NCI-H187 treated with DMSO at 0.1 percent for 48 hours (cell line): ENCODE measurements at places on chromosomes 1 and 21.

DNA sequence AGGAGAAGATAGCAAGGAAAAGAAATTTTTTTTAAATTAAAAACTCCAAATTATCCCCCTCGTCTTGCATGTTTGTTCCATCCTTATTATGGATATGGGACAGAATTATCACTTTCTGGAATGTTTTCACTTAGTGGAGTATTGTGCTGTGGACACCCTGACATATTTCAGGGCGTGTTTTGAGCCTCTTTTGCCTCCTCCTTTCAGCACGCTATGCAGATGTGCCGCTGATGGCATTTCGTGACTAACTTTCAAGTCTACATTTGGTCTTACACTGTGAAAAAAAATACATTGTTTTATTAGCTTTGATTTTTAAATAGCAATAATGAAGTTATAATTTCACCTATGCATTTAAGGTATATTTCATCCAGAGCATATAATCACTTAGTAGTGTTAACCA lies 738.7 kb downstream of the LTN1 start:
- DNase-seq, result no peak

- DNase-seq, result peak; percentile 10
Observed at GRCh38 chr1:209248649-209249279, 334.8 kb upstream of the CAMK1G start.

DNA sequence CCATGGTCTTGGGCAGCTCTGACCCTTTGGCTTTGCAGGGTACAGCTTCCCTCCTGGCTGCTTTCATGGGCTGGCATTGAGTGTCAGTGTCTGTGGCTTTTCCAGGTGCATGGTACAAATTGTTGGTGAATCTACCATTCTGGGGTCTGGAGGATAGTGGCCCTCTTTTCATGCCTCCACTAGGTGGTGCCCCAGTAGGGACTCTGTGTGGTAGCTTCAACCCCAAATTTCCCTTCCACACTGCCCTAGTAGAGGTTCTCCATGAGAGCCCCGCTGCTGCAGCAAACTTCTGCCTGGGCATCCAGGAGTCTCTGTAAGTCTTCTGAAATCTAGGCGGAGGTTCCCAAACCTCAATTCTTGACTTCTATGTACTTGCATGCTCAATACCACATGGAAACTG lies 494.5 kb upstream of the LRRC7 start:
- no peak for DNase-seq

DNA sequence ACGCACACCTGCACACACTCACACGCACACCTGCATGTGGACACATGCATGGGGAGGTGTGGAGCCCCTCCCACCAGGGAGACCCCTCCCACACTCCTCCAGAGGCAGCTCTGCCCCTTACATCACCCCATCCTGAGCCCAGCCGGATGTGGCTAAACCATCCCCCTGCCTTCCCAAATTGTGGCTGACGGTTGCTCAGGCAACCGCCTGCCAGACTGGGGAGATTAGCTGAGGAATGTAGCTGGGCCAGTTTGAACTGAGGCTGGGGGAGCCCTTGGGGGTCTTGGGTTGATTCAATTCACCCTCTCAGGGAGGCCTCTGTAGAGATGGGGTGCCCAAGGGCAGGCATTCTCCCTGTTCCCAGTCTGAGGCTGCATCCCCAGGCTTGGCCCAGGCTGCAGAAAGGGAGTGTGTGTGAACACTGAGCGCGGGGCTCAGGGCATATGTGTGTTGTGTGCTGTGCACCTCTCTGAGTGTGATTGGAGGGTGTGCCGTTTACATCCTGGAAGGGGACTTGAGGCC lies 12.9 kb downstream of the PTPRU start:
- DNase-seq, result no peak

DNA sequence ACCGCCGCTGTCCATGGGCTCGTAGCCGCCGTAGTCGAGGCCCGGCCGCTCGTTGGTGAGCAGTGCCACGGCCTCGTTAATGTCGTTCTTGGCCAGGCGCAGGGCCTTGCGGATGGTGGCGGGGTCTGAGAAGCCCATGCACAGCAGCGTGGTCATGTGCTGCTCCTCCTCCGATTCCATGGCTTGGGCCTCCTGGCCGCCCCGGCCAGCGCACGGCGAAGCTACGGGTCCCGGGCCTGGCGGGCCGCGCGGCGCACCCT lies 300 bp downstream of the USP24 start:
- no peak for DNase-seq

- no peak for DNase-seq
Observed at GRCh38 chr1:9444532-9444931, 94.7 kb upstream of the SLC25A33 start.

GRCh38 chr1:178941849-178942248 lies 71.0 kb upstream of the ANGPTL1 start:
- no peak for DNase-seq

DNA sequence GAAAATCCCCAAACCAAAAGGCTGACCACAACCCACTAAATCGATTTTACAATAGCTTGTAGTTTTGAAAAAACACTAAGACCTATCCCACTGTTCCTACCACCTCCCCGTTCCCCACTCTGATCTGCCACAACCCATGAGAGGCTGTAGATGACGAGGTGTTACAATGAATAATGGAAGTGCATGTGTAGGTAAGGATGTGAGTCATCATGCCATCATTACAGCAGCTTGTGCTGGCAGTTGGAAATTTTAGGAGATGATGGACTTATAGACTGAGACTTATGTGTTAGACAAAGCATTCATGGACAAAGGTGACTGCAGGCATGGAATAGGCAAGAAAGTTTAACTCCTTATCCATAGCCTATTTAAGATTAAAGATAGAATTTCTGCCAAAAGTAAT lies 184.7 kb upstream of the CACYBP start:
- no peak for DNase-seq

GRCh38 chr1:26949926-26950319 lies 10.3 kb downstream of the KDF1 start:
- no peak for DNase-seq

DNA sequence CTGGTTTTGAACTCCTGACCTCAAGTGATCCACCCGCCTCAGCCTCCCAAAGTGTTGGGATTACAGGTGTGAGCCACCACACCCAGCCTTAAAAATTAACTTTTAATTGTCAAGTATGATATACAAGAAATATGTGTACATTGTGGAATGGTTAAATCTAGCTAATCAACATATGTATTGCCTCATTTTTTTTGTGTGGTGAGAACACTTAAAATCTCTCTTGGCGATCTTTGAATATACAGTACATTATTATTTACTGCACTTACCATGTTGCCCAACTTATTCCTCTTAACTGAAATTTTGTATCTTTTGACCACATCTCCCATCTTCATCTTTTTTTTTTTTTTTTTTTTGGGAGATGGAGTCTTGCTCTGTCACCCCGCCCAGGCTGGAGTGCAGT lies 23.3 kb downstream of the THRAP3 start:
- no peak for DNase-seq

GRCh38 chr1:201274616-201275252 lies 8.6 kb upstream of the PKP1 start:
- DNase-seq, result no peak

DNA sequence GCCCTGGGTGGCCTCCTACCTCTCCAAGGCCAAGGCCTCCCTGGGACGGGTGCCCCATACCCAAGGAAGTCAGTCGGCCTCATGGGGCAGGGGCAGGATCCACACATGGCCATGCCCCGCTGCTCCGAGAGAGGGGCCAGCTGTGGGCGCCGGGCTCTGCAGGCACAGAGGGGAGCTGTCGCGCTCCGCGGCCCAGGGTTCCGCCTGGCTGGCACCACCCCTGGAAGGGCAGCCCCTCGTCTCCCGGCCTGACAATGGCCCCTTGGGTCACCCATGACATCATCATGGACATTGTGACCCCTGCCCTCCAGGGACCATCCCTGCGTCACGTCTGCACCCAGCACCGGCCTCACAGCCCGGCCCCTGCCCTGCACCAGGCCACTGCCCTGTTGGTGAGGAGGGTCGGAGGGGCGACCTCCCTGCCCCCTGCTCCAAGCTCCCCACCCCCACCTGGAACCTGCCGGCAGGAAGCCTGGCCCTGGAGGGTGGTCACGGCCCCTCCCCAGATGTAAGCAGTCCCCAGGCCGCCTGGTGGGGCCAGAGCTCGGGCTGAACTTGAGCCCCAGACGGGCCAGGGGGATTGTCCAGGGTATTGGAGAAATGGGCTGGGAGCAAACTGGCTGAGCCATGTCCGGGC lies 5.8 kb downstream of the TTLL10 start:
- no peak for DNase-seq

DNA sequence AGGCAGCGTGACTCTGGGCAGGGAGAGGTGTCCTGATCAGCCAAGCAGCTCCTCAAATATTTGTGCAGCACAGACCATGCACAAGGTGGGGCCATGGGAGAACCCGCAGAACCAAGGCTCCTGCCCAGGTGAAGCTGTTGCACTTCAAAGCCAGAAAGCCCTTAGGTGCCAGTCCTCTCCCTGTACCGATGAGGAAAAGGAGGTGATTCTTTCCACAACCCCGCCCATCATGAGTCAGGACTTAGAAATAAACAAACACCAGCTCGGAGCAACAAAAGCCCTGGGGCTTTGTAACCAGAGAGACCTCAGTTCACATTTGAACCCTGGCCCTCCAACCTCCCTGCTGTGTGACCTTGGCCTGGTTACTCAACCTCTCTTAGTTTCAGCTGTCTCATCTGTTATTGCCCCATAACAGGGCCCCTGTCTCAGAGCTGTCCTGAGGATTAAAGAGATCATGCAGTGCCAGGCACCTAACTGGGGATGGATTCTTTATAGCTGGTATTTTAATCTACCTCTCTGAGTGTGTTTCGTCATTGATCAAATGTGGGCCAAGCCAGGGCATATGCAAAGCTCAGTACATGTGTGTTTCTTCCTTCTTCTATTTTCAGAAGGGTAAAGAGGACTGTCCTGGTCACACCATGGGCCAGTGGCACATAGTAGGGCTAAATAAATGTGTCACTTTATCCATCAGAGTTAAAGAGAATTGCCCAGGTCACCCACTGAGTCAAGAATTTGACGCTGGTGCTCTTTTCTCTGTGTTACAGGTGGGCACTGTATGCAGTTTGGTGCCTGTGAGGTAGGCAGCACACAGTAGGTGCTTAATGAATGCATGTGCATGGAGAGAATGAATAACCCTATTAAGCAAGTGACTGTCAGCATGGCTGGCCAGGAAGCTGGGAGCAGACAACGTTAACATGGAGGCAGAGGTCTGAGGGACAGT lies 1.4 kb downstream of the LDLRAD1 start:
- DNase-seq, result no peak

- no peak for DNase-seq
Observed at GRCh38 chr1:4003846-4004505, 103.9 kb upstream of the C1orf174 start.

DNA sequence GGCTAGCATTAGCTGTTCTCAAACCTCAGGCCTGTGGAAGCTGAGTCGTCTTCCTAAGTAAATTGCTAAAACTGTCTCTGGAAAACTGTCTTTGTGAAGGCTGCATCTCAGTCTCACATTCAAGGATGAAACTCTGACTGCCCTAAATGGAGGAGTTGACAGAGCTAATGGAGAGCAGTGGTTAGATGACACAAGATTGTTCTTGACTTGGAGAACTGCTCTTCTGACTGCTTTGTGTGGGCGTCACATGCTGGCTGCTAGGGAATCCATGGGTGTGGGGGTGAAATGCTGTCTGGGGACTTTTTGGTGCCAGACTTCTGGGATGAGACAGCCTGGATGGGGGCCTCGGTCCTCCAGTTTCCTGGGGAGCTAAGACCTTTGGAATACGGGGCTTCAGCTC lies 24.5 kb upstream of the TSPAN2 start:
- DNase-seq, result no peak
